ENCODE measurements at places on chromosomes 5 and 9. TPM values are rescaled to one million over a fixed set of nuclear protein-coding genes. Genes with fewer than 3 reads are reported as not detected.

SMIM33 gene
- not detected for total RNA-seq

- DNase-seq, result no peak
- no peaks in the 10 kb centered on the region for H3K27me3 ChIP-seq
- peaks cover 2% of the 10 kb centered on the region for H3K4me1 ChIP-seq
- no peaks in the 10 kb centered on the region for H3K36me3 ChIP-seq
Observed at GRCh38 chr5:69248019-69248418, 13.3 kb downstream of the CDK7 start.

PLPP1 gene
- total RNA-seq, result 283 TPM

GRCh38 chr5:151779531-151780125 is 7.9 kb downstream of the G3BP1 start:
- no peaks in the 10 kb centered on the region for H3K27me3 ChIP-seq
- DNase-seq, result no peak
- H3K27ac ChIP-seq, result no peak overlapping the region
- H3K4me3 ChIP-seq, result no peak overlapping the region
- peaks cover 98% of the 10 kb centered on the region for H3K4me1 ChIP-seq

- peaks cover 7% of the 10 kb centered on the region for H3K4me1 ChIP-seq
- H3K27me3 ChIP-seq, result no peaks in the 10 kb centered on the region
Observed at GRCh38 chr9:97772145-97772544, 75.0 kb upstream of the XPA start.

DNA sequence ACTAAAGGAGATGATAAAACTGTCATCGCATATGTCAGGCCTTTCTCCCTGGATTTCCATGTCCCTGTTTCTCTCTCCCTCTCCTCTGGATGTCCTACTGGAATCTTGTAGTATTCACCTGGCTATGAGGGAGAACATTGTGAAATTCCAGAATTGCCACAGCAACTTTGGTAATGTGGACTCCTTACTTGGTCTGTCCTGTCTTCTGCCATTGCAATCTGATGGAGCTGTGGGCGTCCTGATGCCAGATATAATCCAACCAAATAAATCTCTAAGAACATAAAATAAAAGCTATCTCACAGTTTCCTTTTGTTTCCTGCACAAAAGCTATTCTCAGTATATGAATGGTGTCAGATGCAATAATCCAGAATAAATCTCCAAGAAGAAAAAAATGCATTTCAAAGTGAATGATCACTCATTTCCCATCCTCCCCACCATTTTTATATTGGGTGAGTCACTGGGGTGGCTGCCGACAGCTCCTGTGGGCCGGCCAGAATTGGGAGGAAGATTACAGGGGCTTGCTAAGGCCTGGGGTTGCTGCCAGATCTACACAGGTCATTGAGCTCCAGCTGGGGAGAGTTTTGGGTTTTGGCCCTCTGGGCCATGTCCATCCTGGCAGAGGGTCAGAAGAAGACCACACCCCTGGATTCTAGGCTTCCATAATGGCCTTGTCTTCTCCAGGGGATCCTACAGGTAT is 160.7 kb upstream of the PITX1 start:
- H3K4me3 ChIP-seq, result no peak overlapping the region
- no peaks in the 10 kb centered on the region for H3K27me3 ChIP-seq
- no peaks in the 10 kb centered on the region for H3K36me3 ChIP-seq
- H3K27ac ChIP-seq, result peak overlapping the region; percentile 8
- no peak for DNase-seq

- H3K4me3 ChIP-seq, result no peak overlapping the region
- no peaks in the 10 kb centered on the region for H3K36me3 ChIP-seq
- no peaks in the 10 kb centered on the region for H3K4me1 ChIP-seq
- no peaks in the 10 kb centered on the region for H3K27me3 ChIP-seq
- no peak overlapping the region for H3K27ac ChIP-seq
Observed at GRCh38 chr9:70761139-70761670, 346.7 kb upstream of the KLF9 start.

DNA sequence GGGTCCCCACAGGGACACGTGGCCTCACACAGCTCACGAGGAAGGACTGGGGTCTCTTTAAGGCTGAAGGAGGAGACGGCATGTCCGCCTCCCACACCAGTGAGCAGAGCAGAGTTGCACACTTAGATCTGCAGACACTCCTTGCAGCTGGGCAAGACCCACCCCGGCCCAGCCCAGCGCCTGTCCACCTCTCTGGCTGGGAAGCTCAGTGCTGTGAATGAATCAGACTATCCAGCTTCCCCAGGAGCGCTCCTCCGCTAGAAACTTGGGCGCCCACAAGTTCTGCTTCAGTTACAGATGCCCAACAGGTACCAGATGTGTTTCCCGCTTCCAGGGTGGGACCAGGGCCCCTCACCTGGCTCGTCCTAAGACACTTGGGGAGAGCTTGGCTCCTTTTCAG is 78.9 kb downstream of the NSUN2 start:
- no peaks in the 10 kb centered on the region for H3K4me1 ChIP-seq
- no peak overlapping the region for H3K27ac ChIP-seq
- no peaks in the 10 kb centered on the region for H3K36me3 ChIP-seq

DNA sequence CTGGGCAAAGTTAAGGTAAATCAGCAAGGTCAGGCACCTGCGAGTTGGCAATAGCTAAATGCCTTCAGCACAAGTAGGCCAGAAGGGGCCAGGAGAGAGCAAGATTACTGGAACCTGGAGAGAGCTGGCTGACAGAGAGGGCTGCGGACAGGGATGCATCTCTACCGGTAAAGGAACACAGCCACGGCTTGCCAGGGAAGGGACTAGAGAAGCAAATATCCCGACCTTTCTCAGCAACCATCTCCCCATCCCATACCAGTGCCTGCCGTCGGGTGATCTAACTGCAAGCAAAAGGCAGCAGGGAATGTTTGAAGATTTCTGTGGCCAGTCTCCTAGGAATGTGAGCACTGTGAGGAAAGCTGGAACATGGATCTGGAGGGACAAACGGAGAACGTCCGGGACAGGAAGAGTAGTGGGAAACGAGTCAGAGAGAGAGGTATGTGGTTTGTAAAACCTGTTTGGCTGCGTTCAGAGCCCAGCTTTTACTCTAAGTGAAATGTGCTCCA is 15.9 kb upstream of the ABLIM3 start:
- H3K4me3 ChIP-seq, result no peak overlapping the region
- no peak for DNase-seq
- no peaks in the 10 kb centered on the region for H3K36me3 ChIP-seq
- H3K4me1 ChIP-seq, result no peaks in the 10 kb centered on the region
- no peak overlapping the region for H3K27ac ChIP-seq

GRCh38 chr5:179119415-179120170 is 59.4 kb downstream of the ZNF354C start:
- H3K4me1 ChIP-seq, result no peaks in the 10 kb centered on the region
- H3K4me3 ChIP-seq, result no peak overlapping the region
- peak; percentile 70 for DNase-seq

PSD2 gene
- 0.25 TPM for total RNA-seq

MRPL50 gene
- total RNA-seq, result 8.8 TPM

- no peaks in the 10 kb centered on the region for H3K36me3 ChIP-seq
- peaks cover 9% of the 10 kb centered on the region for H3K4me1 ChIP-seq
- H3K4me3 ChIP-seq, result no peak overlapping the region
- no peak overlapping the region for H3K27ac ChIP-seq
- DNase-seq, result no peak
Observed at GRCh38 chr9:132590318-132591182, 8.1 kb downstream of the BARHL1 start.

- H3K27me3 ChIP-seq, result no peaks in the 10 kb centered on the region
- DNase-seq, result no peak
- no peaks in the 10 kb centered on the region for H3K36me3 ChIP-seq
- H3K4me3 ChIP-seq, result no peak overlapping the region
- no peaks in the 10 kb centered on the region for H3K4me1 ChIP-seq
Observed at GRCh38 chr9:90857091-90857490, 55.5 kb downstream of the SYK start.

LHX6 gene
- total RNA-seq, result 8.1 TPM

DNA sequence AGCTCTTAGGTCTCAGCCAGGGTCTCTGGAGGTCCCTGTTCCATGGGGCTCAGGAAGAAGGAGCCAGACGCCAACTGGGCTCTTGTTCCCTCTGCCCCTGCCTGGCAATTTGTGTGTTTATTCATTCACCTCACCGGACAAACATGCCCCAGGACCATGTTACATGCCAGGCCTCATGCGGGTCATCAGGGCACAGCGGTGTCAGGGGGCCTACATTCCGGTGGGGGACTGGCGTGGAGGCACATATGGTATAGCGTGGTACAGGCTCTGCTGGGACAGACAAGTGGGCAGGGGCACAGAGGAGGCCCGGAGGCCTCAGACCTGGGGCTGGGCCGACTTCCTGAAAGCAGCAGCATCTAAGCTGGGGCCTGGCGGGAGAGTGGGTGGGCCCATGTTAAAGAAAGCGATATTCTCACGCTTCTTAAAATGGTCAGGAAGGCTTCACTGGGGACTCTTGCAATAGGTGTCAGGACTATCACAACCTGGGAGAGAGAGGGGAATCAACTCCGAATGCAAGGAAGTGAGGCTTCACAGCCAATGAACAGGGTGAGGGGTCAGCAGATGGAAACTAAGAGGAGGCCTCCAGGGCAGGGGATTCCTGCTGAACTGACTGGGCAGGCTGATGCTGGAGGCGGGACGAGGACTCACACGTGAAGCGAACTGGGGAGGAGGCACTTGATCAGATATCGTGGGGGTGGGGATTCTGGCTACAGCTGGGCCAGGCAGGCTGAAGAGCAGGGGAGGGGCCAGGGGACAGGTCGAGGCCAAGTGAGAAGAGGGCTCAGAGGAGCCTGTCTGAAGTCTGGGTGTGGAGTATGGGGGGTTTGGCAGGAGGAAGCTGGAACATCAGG is 41.9 kb downstream of the NCS1 start:
- H3K36me3 ChIP-seq, result no peaks in the 10 kb centered on the region
- peaks cover 36% of the 10 kb centered on the region for H3K4me1 ChIP-seq
- no peaks in the 10 kb centered on the region for H3K27me3 ChIP-seq
- no peak overlapping the region for H3K27ac ChIP-seq
- H3K4me3 ChIP-seq, result no peak overlapping the region

DNA sequence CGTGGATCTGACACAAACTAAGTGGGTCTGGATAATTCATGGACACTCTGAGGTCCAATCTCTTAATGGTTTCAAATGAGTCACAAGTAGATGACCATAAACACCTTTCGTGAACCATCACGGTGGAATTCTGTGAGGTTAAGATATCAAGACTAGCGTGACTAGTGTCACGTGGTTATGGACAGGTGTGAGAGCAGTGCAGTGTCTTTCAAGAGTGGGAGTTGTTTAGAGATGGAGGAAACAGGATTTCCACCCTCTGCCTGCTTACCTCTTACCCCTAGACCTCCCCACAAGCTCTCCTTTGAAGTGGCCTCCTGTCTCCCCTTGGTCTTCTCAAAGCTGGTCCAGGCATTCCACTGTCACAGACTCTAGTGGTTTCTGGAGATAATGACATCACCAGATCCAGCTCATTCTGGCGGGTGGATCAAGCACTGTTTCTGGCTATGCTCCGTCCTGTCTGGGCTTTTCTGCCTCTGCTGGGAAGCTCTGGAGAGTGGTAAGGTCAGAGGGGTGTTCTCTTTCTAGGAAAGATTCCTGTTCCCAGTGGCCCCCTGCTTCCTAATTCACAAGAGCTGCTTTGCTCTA is 20.0 kb upstream of the ZNF782 start:
- H3K27me3 ChIP-seq, result peaks cover 5% of the 10 kb centered on the region
- no peak overlapping the region for H3K4me3 ChIP-seq
- DNase-seq, result no peak

LRRC19 gene
- not detected for total RNA-seq

- H3K36me3 ChIP-seq, result no peaks in the 10 kb centered on the region
- H3K4me1 ChIP-seq, result no peaks in the 10 kb centered on the region
Observed at GRCh38 chr5:59174248-59174844, 591.5 kb downstream of the RAB3C start.

DNA sequence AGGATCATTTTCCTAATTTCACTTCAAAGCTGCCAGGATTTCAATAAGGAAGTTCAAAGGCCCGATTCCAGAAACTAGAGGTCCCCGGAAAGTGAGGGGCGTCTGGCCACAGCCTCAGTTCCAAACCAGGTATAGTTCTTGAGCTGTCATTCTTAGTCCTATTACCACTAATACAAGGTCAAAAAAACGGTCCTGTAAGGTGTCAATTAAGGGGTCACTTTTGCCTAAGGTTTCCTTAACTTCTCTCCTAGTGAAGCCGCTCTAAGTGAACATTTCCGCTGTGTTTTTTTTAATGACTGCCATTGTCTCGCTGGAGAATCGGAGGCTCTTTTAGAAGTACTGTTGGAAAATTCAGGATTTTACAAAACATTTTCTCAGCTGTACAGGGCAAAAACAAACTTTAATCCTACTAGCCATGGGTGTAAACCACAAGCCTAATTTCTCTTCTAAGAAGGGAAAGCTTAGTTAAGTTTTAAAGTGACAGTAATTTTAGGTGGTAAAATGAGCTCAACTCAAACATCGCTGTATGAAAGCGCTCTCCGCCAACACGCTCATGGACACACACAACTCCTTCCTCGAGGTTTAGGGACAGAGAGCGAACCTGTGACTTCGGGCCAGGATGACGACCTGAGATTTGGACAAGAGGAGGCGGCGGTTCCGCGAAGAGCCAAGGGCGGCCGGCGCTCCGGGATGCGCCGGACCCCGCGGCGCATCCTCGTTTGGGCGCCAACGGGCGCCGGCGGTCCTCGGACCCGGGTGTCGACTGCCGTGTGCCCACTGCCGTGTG is 76.7 kb upstream of the IFNE start:
- no peak for DNase-seq
- no peaks in the 10 kb centered on the region for H3K36me3 ChIP-seq
- H3K27me3 ChIP-seq, result peaks cover 6% of the 10 kb centered on the region
- H3K4me1 ChIP-seq, result peaks cover 6% of the 10 kb centered on the region
- peak overlapping the region; percentile 64 for H3K4me3 ChIP-seq

SLC36A3 gene
- not detected for total RNA-seq

- H3K27me3 ChIP-seq, result no peaks in the 10 kb centered on the region
- H3K4me1 ChIP-seq, result peaks cover 34% of the 10 kb centered on the region
- H3K4me3 ChIP-seq, result no peak overlapping the region
- no peak for DNase-seq
- H3K36me3 ChIP-seq, result no peaks in the 10 kb centered on the region
Observed at GRCh38 chr5:172713113-172713808, 57.7 kb downstream of the DUSP1 start.

FAM78A gene
- total RNA-seq, result 2.5 TPM

- no peak overlapping the region for H3K27ac ChIP-seq
- no peaks in the 10 kb centered on the region for H3K27me3 ChIP-seq
- no peak overlapping the region for H3K4me3 ChIP-seq
- H3K4me1 ChIP-seq, result no peaks in the 10 kb centered on the region
- no peaks in the 10 kb centered on the region for H3K36me3 ChIP-seq
Observed at GRCh38 chr9:65411336-65411735, 126.3 kb upstream of the FOXD4L5 start.

GRCh38 chr9:133076691-133077090 is 14.9 kb downstream of the CEL start:
- H3K27me3 ChIP-seq, result no peaks in the 10 kb centered on the region
- DNase-seq, result no peak
- H3K4me3 ChIP-seq, result no peak overlapping the region
- no peaks in the 10 kb centered on the region for H3K36me3 ChIP-seq
- no peak overlapping the region for H3K27ac ChIP-seq

DNA sequence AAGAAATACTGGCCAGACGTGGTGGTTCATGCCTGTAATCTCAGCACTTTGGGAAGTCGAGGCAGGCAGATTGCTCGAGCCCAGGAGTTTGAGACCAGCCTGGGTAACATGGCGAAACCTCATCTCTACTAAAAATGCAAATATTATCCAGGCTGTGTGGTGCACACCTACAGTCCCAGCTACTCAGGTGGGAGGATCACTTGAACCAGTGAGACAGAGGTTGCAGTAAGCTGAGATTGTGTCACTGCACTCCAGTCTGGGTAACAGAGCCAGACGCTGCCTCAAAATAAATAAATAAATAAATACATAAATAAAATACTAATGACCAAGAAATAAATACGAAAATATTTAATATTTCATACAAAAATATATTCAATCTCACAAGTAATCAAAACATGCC is 18.8 kb downstream of the KLF9 start:
- H3K4me3 ChIP-seq, result no peak overlapping the region
- H3K27me3 ChIP-seq, result no peaks in the 10 kb centered on the region
- H3K36me3 ChIP-seq, result no peaks in the 10 kb centered on the region
- no peak for DNase-seq
- H3K4me1 ChIP-seq, result peaks cover 85% of the 10 kb centered on the region
- H3K27ac ChIP-seq, result no peak overlapping the region
